ENCODE measurements at places on chromosomes 7 and 10.

DNA sequence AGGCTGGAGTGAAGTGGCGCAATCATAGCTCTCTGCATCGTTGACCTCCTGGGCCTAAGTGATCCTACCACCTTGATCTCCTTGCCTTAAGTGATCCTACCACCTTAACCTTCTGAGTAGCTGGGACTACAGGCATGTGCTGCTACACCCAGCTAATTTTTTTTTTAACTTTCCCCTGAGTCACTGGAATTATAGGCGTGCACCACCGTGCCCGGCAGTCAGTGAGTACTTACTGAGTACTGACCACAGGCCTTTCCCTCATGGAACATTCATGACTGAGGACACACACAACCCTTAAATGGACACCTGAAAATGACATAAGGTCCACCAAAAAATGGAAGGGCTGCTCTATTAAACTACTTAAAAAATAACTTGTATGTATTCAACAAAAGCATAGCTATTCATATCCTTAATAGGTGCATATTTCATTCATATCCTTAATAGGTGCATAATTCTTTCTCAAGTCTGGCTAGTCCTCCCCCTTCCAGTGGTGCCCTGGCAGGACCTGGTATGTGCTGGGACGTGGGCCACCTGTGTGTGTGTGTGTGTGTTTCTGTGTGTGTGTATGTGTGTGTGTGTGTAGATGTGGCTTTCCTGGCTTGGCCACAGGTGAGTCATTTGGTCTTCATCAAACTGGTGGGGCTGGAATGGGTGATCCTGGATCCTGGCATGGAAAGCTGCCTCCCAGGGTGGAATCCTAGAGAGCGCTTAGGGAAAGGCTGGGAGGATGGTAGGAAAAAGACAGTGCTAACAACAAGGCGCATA lies 3.5 kb downstream of the FAM180A start:
- no peak for DNase-seq

DNA sequence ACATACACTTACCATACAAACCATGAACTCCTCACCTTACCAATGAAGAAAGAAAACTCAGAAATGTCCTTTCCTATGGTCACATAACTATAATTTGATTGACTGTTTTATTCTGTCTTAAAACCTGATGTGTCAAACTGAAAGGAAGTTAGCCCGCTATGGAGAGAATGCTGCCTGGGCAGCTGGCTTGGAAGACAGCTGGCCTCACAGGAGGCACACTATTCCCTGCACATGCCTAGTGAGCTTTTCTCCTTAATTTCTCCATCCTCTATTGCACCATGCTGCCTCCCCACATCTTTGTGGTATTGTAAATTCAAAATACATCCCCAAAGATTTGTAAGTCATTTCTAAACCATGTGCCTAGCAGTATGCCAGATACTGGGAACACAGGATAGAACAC lies 163.3 kb downstream of the STK31 start:
- no peak for DNase-seq

- DNase-seq: no peak
Measured at GRCh38 chr10:92756201-92757065, 66.7 kb downstream of the HHEX start.

DNA sequence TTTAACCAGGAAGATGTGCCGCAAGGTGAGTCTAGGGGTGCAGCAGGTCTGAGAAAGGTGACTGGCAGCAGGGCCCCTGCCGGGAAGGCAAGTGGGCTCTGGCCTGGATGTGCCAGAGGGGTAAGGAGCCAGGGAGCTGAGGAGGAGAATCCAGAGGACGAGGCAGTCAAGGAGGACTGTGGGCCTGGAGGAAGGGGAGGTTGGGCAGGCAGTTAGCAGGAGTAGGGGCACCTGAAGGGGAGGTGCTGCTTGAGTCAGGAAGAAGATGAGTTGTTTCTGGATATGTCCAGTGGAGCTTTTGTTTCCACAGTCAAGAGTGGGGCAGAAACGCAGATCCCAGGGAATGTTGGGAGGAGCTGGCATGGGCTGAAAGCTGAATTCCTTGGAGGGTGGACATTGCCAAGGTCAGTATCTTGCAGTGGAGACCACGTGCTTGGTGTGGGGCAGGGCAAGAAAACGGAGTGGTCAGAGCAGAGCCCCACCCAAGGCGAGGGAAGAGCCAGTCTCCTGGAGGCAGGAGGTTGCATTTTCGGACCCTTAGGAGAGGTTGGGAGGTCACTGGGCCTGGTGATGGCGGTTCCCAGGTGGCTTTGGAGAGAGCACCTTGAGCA lies 34.0 kb downstream of the MINDY4 start:
- no peak for DNase-seq

- DNase-seq: no peak
Measured at GRCh38 chr7:71612911-71613310, 481.0 kb downstream of the GALNT17 start.

DNA sequence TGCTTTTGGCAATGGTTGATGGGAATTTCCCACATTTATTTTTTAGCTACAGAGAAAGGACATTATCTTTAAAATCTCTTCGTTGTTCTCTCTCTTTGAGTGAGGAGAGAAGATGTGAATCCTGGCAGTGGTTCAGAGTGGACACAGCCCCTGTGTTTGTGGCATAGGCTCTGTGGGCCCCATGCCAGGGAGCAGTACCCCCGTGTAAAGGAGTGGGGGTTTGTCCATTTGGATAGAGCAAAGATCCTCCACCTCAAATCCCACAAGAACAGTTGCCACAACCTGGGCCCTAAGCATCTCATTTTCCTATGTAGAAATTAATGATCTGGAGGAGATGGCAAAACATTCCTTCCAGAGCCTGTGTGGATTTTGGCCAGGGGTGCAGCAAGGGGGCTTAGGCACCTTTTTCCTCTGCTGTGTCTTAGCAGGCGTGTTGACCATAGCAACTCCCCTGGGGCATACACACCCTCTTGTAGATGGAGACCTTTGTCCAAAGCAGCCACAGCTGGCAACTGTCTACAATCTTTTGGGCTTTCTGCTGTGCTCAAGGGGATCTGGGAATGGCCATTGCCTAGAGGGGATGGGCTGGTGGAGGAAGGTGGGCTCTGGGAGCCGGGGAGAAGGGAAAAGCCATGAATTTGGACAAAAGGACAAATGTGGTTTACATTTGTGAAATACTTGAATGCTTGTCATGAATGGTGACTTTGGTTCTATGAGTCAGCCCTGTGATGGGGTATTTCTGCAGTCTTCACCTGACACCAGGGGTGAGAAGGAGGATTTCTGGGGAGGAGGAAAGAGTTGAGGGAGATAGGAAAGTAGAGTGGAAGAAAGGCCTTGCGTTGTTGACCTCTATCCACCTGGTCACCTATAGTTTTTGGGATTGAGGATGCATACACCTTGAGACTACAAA lies 92.0 kb downstream of the TCF7L2 start:
- DNase-seq: no peak

- DNase-seq: peak; percentile 46
Measured at GRCh38 chr7:84159435-84159834, 35.2 kb downstream of the SEMA3A start.

- no peak for DNase-seq
Measured at GRCh38 chr10:123392182-123392963, 238.2 kb downstream of the BUB3 start.

DNA sequence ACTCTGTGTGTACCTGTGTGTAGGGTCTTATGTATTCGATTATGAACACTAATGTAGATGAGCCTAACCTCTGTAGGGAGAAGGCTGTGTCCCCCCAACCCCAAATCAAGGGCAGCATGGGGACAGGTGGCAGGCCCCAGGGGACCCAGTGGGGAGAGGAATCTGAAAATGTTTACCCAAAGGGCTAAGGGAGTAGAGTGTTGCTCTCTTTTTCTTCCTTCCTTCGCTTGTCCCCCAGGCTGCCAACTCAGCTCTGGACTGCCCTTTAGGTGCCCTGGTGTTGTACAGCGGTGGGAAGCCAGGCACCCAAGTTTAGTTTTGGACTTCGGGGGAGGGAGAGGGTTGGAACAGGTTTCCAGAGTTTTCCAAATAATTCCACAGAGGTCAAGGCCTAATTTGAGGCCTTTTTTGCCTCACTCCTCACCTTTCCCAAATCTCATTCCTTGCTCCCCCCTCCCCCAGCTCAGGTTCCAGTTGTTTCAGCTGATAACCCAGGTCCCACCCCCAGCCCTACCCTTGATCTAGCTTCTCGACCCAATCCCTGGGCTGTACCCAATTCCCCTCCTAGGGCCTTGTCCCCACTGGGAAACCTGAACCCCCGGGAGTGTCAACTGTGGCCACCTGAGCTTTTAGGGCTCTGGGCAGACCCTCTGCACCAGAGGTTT lies 9.1 kb upstream of the PAX2 start:
- no peak for DNase-seq

- no peak for DNase-seq
Measured at GRCh38 chr7:137886746-137887145, 40.0 kb upstream of the DGKI start.

DNA sequence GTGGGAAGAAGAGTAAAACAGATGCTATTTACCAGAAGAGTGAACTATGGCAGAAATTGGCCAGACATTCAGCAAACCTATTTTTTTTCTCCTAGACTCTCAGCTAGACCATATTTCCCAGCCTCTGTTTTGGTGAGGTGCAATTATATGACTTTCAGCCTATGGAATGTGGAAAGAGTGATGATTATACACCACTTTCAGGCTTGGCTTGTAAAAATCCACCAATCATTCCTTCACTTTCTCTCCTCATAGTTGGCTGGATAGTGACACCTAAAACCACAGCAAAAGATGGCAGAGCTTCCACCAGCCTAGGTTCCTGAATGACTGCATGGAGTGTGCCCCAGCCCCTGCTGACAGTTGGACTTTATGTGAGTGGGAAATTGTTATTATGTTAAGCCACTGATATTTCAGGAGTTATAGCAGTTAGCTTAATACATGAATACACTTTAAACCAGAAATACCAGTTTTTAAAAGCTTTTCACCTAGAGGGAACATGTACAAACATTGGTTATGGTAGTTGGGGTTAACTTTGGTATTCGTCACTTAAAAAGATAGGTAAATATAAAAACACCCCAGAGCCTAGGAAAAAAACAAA lies 19.1 kb upstream of the TNKS2 start:
- DNase-seq: no peak

DNA sequence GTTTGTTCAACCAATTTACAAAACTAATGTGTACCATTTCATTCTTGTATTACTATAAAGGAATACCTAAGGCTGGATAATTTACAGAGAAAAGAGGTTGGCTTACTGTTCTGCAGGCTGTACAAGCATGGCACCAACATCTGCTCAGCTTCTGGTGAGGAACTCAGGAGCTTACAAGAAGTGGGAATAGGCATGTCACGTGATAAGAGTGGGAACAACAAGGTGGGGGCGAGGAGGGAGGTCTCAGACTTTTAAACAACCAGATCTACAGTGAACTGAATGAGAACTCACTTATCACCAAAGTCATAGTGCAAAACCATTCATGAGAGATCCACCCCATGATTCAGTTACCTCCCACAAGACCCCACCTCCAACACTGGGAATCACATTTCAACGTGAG lies 1178.0 kb downstream of the REEP3 start:
- no peak for DNase-seq

DNA sequence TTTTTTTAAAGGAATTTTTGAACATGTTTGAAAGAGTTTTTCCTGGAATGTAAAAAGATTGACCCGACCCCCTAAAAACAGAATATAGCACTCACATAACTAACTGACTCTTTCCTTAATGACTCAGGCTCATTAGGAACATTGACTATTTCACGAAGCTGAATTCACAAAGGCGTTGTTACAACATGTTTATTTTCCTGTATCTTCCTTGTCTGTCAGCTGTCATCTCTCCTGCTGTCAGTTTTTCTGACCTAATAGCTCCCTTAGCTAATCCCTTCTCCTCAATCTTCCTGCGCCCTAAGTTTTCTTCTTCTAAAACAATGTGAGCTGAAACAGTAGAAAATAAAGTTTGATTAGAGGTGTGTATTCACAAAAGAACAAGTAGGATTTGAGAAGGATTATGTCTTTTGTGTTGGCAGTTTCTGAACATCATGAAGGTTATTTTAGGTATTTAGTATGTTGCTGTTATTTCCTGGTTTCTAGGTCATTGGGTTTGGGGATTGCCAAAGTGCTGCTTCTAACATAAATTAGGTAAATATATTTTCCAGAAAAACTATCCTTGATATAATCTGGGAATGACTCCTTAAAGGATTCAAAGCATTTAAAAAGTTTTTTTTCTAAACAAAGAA lies 4.6 kb upstream of the MDFIC start:
- DNase-seq: no peak

- no peak for DNase-seq
Measured at GRCh38 chr10:84563868-84564267, 235.5 kb downstream of the CCSER2 start.

- DNase-seq: no peak
Measured at GRCh38 chr7:522071-522950, 2.7 kb upstream of the PDGFA start.

GRCh38 chr10:28922127-28922526 lies 244.8 kb downstream of the BAMBI start:
- DNase-seq: no peak

- DNase-seq: no peak
Measured at GRCh38 chr10:96612055-96612830, 25.4 kb upstream of the TM9SF3 start.

Data from spinal cord (tissue), 10 donors.